Stimulated activated CD8-positive, alpha-beta memory T cell treated with anti-CD3 and anti-CD28 coated beads, Interleukin-15, amount 100 ng/mL, for 4 hours (primary cell): ENCODE measurements at places on chromosomes 2 and 18.

DNA sequence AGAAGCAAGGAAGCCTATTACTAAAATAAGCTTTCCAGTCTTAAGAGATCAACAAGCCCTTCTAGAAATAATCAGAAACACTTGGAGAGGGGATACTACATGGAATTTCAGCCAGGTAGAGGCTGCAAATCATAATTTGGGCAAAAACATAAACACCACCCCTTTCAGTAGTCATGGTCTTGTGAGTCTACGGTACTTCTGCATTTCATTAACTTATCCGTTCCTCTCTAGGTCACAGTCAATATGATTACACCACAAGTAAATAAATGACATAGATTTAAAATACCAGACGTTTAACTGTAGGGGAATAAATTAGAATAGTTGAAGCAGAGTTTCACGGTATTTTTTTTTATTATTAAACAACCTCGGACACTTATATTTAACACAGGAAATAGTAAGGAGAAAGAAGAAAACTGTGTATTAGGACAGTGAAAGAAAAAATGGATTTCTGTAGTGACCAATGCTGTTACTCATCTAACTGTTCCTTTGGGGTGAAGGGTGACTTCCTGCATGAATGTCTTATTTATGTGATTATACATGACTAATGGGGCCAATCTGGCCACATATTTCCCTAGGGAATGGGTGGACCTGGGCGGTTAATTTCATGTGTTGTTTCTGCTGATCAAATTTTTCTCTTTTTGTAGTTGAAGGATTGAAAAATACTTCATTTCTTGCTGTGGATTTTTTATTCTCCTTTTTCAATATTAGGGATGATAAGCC lies 456.6 kb upstream of the UBE2E3 start:
- no peak for DNase-seq

GRCh38 chr2:31054842-31055388 lies 83.3 kb downstream of the GALNT14 start:
- DNase-seq = no peak

DNA sequence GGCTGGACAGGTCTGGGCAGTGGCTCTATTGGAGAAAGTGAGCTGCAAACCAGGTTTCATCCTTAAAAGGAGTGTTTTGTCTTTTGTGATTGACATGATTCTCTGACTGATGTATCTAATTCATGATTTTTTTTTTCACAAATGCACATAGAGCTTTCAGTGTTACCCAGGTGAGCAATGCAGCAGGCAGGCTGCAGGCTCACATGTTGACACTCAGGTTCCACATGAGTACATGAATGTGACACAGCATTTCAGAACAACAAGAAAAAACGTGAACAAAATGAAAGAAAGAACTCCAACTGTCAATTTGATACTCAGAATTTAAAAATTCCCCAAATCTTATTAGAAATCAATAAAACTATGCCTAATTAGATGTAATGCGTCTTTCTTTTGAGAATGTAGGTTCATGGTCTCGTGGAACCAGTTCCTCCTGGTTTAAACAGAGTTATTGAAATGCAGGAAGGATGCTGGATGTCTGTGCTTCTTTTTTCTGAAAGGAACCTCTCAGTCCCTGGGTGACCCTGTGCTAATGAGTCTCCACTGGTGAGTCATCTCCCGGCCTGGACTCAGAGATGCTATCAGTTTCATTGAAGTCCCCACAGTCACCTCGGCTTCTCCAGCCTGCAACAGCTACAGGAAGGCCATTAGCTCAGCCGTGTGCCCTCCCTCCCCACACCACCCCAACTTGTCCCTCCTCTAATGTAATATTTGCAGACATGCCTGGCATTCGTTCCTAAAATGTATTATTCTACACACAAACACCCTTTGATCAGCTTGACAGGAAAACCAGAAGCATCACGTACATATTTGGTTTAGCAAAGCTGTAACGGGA lies 430.4 kb downstream of the LPIN1 start:
- no peak for DNase-seq

- DNase-seq = no peak
Observed at GRCh38 chr18:10230072-10230471, 224.4 kb upstream of the APCDD1 start.

DNA sequence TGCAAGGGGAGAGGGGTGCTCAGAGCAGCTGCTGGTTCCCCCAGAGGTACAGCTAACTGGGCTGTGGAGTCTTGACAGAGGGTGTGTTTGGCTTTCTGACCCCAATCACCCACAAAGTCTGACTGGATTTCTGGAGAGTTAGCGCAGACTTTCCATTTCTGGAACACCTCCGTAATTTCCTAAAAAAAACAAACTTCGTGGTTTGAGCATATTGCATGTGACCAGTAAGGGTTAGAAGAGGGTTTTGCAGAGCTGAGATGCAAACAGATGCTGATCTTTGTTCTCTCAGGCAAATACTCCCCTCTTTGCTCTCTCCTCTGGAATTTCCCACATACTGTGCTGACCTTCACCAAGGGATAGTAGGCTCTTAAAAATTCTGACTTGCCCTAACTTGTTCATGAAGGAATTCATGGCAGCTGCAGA lies 44.5 kb upstream of the TMEM247 start:
- DNase-seq = no peak

- DNase-seq = no peak
Observed at GRCh38 chr2:120769076-120769786, 33.6 kb downstream of the GLI2 start.

DNA sequence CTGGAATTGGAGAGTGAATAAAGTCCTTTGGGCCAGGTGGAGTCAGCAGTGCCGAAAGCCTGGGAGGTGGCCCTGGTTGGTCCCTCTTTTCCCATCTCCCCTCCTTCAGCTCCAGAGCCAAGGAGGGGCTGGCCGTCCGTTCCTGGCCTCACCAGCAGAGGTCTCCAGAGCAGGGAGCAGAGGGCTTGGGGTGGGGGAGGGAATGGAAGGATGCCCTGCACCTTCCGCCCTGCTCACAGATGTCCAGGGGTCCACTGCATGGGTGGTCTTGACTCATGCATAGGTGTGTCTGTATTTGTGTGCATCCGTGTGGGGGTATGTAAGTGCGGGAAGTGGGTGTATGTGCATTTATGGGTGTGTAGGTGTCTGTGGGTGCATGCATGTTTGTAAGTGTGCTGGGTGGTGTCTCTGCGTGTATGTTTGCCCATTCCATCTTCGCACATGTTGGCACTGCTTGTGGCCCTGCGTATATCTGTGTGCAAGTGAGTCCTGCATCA lies 201.8 kb downstream of the ZFP36L2 start:
- DNase-seq = no peak

GRCh38 chr18:28984731-28985130 lies 807.8 kb upstream of the CDH2 start:
- no peak for DNase-seq

DNA sequence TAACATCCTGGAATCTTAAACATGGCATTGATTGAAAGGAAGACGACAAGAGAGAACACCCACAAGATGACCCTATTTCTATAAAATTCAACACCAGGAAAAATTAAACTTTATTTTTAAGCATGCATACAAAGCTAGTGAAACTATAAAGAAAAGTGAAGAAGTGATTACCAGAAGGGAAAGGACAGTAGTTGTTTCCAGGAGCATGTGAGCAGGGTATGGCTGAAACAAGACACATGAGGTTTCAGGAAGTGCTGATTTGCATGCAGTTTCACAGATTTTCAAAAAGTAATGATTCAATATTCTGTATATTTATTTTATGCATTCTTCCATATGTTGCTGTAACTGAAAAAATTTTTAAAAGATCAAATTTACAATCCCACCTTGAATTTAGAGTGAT lies 24.6 kb upstream of the DAW1 start:
- no peak for DNase-seq

DNA sequence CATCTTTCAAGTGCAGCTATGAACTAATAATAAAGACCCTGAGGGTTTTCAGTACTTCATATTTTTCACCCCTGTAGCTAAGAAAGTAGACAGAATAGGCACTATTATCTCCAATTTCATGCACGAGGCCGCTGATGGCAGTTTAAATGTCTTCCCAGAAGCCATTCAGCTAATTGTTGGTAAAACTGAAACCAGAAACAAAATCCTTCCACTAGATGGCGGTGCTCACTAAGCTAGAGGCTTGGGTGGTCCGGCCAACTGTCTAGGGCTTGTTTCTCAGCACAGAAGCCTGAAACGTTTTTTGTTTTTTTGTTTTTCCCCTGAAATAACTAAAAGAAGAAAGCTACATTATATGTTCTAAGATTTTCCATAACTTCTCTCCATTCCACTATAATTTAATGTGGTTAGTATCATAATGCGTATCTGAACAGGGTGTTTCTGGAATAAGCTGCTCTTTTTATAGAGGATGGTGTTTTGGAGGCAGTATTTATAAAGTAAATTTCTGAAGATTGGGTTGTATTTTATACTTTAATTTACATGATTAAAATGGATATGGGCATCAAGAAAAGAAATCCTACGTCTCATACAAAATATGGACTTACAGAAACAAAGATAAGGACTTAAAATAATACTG lies 159.4 kb downstream of the PIK3C3 start:
- peak; percentile 6 for DNase-seq

- DNase-seq = no peak
Observed at GRCh38 chr18:46422552-46423055, 234.4 kb downstream of the LOXHD1 start.

- no peak for DNase-seq
Observed at GRCh38 chr18:46668135-46668534, 11.1 kb upstream of the LOXHD1 start.

DNA sequence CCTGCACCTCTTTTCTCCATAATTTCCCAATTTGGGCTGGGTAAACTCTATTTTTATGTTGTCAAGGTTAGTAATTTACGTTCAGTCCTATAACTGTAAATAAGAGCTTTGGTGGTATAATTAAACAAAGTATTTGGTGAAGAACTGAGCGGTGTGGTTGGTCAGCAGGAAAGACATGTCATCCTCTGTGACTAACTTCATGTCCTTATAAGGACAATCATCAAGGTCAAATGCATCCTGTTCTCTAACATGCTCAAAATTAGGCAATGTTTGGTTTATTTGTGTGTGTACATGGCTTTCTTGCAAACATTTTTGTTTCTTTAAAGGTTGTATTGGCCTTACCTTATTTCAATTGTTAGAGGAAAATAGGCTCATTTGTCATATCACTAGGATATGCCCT lies 121.5 kb upstream of the NABP1 start:
- DNase-seq = no peak

DNA sequence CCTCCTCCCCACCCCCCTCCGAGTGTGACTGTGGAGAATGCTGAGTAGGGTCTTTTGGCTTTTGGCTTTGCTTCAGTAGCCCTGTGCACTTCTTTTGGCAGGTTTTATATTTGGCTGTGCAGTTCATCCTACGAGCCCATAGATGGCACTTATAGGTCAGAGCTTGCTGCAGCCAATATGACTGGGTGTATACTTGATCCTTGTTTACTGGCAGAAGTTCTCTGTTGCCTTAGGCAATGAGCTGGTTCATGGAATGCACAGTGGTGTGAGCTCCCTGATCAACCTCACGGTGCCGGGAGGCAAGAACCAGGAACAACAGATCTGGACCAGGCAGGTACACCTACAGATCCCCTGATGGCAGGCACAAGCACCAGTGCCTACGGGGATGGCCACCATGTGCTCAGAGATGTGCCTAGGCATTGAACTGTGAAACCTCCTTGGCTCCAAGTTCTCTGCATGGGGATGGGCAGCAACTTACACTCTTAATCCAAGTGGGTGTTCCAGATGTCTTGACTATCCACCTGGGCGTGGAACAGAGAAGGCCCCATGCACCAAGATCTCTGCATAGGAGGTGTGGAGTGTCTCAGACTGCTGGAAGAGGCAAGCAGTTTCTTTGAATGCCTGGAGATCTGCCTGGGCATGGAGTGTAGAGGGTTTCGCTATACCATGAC lies 190.4 kb downstream of the KIAA1328 start:
- DNase-seq = no peak

- no peak for DNase-seq
Observed at GRCh38 chr2:1865716-1866234, 121.5 kb upstream of the PXDN start.

GRCh38 chr18:27608742-27609141 lies 423.6 kb upstream of the CHST9 start:
- DNase-seq = no peak

DNA sequence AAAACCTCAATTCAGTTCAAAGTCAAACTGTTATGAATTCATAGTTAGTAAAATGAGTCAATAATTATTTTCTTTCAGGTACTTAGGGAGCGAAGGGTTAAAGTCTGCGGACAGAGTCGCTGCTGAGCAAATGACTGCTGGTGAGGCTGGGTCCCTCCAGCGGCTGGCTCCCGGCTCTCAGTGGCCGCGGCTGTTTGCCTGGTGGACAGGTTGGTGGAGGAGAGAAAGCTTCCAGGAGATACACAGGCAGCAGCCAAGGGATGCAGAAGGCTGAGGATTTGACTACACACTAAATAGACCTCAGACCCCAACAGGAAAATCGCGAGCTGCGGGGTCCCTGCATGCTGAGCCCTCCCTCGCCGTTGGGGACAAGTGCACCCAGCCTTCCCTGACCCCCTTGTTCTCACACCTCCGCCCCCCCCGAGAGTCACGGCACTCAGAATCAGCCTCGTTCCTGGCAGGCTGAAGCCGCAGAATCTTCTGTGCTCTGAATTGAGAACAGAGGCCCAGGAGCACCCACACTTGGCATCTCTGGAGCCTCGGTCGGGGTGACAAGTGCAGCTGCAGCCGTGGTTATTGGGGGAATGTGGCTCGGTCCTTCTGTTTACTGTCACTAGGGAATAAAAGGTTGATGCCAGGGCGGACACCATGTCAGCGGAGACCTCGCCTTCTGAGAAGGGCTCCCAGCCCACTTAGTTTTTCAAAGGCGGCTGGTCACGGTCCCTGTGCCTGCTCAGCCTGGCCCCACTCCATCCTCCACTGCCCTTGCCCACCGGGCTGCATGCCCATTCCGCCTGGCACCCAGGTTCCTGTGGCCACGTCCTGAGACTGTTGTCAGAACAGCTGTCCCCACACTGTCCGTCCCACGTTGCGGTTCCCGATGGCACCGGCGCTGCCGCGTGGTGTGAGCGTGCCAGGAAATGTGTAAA lies 74.0 kb downstream of the SLC66A2 start:
- no peak for DNase-seq

DNA sequence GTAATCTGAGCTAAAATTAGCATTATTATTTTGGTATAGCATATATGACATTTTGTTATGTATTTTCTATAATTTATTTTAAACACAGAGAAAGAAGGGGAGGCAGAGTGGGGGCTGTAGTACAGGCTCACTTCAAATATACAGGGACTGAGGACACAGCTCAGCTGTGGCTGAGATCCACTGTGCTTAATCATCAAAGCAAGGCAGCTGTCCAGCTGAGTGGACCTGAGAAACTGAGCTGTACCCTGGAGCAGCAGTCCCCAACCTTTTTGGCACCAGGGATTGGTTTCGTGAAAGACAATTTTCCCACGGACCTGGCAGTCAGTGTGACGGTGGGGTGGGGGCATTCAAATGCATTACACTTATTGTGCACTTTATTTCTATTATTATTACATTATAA lies 687.2 kb downstream of the RNF144A start:
- no peak for DNase-seq

- DNase-seq = no peak
Observed at GRCh38 chr2:123101434-123101833, 923.7 kb upstream of the CNTNAP5 start.

DNA sequence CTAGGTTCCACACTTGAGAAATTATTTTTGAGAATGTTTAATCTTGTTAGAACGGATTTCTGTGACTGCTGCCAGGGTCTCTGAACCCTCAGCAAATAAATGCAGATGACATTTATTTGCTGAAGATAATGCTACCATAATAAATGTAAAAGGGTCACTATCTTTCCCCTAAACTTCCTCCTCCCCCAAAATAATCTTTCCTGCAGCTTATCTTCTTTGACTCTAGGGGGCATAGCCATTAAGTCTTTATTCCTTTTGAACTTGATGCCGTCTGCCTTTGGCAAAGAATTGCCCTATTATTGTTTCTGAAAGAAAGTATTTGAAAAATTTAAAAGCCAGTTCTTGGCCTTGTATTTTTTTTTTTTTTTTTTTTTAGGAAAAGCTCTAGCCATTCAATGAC lies 63.6 kb upstream of the ACSL3 start:
- no peak for DNase-seq
